ENCODE measurements at places on chromosomes 5 and 9.

GRCh38 chr5:114435885-114436299 is 74.0 kb downstream of the KCNN2 start:
- no peak for DNase-seq

DNA sequence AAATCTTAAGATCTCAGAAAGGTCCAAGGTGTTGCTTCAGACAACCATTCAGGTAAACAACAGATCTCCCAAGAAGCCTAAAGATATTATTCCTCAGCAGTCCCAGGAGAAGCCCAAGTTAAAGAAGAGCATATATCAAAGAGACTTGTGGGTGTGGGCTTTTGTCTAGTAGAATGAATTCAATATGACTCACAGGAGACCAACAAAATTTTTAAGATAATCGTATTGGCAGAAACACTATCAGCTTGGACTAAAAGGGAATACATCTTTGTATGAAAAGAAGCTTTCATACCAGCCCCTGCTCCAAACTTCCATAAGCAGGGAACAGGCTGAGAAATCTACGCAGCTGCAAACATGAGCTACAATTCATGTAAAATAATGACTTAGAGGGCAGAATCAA is 10.2 kb downstream of the CTNNAL1 start:
- DNase-seq, result no peak

- DNase-seq, result no peak
Measured at GRCh38 chr9:73050887-73051550, 98.2 kb upstream of the ALDH1A1 start.

DNA sequence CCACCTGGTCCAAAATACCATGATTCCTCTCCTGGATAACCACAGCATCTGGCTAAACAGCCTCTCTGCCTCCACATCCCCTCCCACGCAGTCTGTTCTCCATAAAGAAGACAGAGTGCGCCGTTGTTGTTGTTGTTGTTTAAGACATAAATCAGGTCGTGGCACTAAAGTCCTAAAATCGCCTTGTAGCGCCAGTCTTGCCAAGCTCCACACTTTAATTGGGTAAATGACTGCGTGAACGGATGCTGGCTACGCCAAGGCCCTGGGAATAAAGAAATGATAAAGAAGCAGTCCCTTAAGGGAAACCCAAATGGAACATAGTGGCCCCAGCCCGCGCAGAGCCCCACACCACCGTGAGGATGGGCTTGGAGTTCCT is 364 bp upstream of the SFXN1 start:
- DNase-seq, result no peak

GRCh38 chr5:125047871-125048270 is 301.4 kb upstream of the ZNF608 start:
- no peak for DNase-seq

Data from CD4-positive, alpha-beta T cell treated with Interleukin-15 for 4 hours (primary cell).